ENCODE measurements at places on chromosomes 6 and 20.

- DNase-seq, result no peak
Observed at GRCh38 chr6:163782436-163783003, 368.0 kb downstream of the QKI start.

GRCh38 chr6:16901782-16902181, 140.5 kb upstream of the ATXN1 start:
- DNase-seq, result no peak

DNA sequence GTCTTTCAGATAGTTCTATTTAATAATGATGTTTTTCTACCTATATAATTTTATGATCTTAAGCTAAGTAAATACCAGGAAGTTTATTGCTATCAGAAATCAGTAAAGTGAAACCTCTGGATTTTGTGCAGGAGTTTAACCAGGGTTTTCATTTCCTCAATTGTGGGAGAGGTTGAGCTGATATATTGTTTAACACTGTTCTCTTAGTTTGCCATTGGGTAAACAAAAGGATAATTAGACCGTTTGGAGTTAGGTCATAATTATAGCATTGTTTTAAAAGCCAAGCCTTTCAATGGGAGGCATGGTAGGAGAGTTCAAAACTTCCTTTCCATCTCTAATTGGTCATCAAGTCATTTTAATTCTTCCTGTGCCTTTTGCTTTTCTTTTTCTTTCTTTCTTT, 58.7 kb downstream of the STXBP5 start:
- no peak for DNase-seq

GRCh38 chr6:50889935-50890334, 71.3 kb downstream of the TFAP2B start:
- no peak for DNase-seq

Measured in activated CD4-positive, alpha-beta T cell treated with anti-CD3 and anti-CD28 coated beads, Interleukin-2, amount 10 ng/mL, durations not matched to agents 7 days and 5 days (primary cell).